H1 (cell line): ENCODE measurements at places on chromosomes 3 and 15. TPM values are rescaled to one million over a fixed set of nuclear protein-coding genes. Genes with fewer than 3 reads are reported as not detected.
A peak's percentile ranks its signal among the peaks of the same experiment; 100 is the strongest.

DNA sequence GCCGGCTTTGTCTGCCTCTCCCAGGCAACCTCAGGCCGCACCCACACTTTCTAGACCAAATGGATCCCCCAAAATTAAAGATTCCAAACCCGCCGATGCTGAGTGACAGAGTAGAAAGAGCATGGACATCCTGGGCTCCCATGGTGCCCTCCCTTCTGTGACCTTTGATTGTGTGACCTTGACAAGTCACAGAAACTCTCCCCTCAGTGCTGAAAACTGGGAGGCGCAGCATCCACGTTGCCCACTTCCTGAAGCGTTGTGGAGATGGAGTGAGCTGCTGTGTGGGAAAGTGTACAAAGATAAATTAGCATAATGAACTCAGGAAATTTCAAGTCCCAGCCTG lies 74.4 kb upstream of the MFGE8 start:
- H3K4me1 ChIP-seq = peaks cover 31% of the 10 kb centered on the region
- H3K36me3 ChIP-seq = no peaks in the 10 kb centered on the region
- no peak for DNase-seq

DNA sequence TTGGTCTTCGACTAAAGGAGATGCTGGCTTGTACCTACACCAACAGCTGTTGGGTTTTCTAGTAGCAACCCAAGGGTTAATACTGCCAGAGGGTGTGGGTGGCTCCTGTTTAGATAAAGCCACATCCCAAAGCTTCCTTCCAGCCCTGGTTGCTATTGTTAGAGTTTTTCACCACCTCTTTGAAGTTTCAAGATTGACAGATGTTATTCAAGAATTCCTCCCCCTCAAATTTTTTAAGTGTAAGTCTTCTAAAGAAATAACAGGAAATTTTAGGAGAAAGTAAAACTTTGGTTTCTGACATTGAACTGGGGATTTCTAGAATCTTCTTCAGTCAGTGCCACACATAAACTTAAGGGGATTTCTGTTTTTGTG lies 60.9 kb downstream of the TGFBR2 start:
- peaks cover 10% of the 10 kb centered on the region for H3K4me1 ChIP-seq
- no peak overlapping the region for H3K27ac ChIP-seq
- H3K36me3 ChIP-seq = peaks cover 4% of the 10 kb centered on the region; the same call in 1 of the 2 replicates
- peak; percentile 38 for DNase-seq

DNA sequence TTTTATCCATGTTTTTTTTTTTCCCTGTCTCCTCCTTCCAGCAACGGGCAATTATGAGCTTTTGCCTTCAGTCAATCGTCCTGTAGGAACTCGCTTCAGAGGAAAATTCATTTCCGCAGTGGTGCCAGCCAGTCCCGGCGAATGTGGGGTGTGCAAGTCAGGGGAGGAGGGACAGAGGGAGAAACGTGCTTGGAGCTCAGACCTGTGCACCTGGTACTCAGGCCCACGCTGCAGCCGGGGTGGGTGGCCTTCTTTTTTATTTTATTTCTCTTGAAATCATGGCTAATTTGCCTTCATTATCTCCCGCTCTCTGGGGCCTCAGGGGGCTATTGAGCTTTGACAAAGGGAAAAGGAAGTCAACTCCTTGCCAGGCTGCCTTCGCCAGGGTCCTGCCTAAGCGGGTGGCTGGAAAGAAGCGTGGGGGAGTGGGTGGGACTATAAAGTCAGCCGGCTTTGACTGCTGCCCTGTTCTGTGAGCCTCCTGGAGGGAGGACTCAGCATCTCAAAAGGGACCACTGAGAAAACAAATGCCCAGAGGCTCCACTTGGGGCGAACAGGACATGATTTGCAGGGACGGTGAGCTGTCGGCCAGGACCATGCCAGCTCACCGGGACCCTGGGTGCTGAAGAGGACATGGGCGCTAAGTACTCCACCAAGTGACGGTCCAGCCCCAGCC lies 5.5 kb downstream of the GRIP2 start:
- H3K36me3 ChIP-seq = no peaks in the 10 kb centered on the region; the same call in 1 of the 2 replicates
- H3K27me3 ChIP-seq = no peaks in the 10 kb centered on the region
- no peak overlapping the region for H3K27ac ChIP-seq
- peaks cover 22% of the 10 kb centered on the region for H3K4me1 ChIP-seq

GRCh38 chr3:141605883-141606282 lies 119.1 kb downstream of the RASA2 start:
- no peaks in the 10 kb centered on the region for H3K27me3 ChIP-seq
- no peak overlapping the region for H3K4me3 ChIP-seq
- H3K36me3 ChIP-seq = no peaks in the 10 kb centered on the region
- no peak for DNase-seq
- no peak overlapping the region for H3K27ac ChIP-seq

DNA sequence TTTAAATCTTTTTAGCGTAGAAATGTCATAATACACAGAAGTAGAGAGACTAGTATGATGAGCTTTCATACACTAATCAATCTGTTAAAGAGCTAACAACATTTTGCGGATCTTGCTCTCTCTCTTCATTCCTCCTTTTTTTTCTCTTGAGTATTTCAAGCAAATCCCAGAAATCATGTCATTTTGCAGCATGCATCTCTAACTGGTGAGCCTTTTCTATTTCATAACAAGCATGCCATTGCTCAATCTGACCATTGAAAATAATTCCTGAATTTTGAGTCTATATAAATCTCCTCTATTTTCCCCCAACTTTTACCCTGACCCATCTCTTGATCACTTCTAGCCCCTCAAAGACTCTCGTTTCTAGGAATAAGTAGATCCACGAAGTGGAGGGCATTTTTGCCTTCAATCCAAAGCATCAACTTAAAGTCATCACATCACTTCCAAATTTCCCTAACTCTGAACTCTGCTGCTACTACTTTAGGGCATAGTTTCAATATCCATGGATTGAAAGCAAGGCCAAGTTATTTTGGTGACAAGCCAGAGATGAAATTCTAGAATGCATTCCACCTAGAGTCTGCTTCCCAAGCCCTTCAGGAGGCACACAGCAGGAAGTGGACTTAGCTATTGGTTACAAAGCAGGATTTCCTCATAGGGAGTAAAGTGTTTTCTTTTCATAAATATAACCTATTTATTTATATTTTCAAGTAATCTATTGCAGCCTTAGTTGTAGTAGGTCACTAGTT lies 253.5 kb upstream of the ZPLD1 start:
- H3K27me3 ChIP-seq = no peaks in the 10 kb centered on the region
- H3K27ac ChIP-seq = no peak overlapping the region
- no peak for DNase-seq
- H3K4me1 ChIP-seq = peaks cover 6% of the 10 kb centered on the region

The A4GNT gene
- total RNA-seq = not detected in 2 replicates

The C3orf22 gene
- not detected in 2 replicates for total RNA-seq

The BLM gene
- 45.6 and 46.7 TPM in 2 replicates for total RNA-seq

The ARPIN gene
- total RNA-seq = 3.1 and 3.9 TPM in 2 replicates

The SELENOT gene
- 74.7 and 79.0 TPM in 2 replicates for total RNA-seq

The AQP9 gene
- total RNA-seq = not detected in 2 replicates
